ENCODE measurements at places on chromosomes 2 and 18.

DNA sequence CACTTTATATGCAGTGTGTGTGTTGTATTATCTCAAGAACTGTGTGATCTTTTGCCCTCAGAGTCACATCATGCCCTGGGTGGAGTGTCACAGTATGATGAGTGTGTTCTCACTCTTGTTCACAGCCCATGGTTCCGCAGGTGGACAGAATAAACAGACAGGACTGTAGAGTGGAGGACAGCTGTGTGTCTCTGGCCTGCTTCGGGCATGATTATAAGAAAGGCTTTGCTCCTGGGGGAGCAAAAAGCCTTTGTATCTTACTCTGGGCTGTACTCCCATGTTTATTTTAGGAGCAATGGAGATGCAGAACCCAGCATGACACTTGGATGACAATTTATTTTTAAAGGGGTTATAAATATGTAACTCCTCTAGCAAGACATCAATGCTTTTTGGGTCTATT, 371.7 kb upstream of the MEX3C start:
- DNase-seq: no peak

DNA sequence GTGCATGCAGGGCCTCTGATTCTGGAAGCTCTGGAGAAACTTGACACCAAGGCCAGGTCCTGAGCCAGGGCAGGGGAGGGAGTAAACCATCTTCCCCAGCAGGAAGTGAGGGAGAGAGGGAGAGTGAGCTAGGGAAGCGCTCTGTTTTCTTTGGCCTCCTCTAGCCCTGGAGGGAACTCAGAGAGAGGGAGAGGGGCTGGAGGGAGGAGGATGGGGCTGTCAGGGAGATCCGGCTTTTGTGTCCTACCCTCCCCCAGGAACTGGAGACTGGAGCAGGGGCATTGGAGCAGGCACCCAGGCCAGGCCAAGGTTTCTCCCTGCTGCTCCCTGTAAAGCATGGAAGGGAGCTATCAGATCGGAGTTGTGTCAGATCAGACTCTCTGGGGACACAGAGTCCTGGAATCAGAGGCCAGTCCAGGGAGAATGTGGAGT, 22.7 kb upstream of the PKDCC start:
- no peak for DNase-seq

GRCh38 chr2:2561346-2562095, 230.4 kb upstream of the MYT1L start:
- no peak for DNase-seq

- no peak for DNase-seq
Observed at GRCh38 chr2:146246736-146247523, 1597.9 kb upstream of the ACVR2A start.

DNA sequence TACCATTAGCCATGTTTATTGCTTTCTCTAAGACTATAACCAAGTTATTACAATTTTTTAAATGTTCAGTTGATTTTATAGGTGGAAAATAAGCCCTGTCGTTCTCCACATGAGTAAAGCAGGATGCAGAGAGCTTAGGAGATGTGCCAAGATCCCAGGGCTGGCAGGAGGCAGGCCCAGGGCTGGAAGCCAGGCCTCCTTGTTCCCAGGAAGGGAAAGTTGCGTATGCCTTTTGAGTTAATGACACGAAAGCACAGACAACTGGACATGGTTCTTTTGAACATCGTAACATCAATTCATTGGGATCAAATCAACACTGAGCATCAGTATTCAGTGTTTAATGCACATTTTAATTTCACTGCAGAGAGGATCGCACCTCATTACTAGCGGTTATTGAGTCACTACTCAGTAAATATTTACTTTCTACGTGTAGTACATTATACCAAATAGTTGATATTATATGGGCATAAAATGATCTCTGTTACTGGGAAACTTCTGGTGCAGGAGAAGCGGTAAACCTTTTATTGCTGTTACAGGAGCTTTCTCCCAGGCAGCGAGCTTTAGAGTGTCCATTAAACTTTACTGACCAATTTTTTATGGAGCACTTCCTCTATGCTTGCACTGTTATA, 60.0 kb downstream of the RNF144A start:
- DNase-seq: no peak

GRCh38 chr2:119715409-119716283, 36.6 kb downstream of the TMEM177 start:
- no peak for DNase-seq

DNA sequence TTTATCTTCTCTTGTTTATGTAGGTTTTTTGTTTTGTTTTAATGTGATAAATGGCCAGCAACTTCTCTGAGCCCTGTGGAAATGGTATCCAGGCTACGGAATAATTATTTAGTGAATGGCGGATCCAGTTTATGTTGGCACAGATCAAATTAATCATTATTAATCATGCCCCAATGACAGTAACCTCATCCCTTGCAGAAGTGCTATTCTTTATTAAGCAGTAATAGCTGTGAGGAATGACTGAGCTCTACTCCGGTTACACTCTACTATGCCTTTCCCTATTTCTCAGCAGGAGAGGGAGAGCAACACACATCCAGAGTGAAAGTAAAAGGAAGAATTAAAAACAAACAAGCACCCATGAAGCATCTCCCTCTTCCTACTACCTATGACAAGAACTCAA, 84.8 kb downstream of the SETBP1 start:
- no peak for DNase-seq
